ENCODE measurements at places on chromosomes 3 and 15. TPM values are rescaled to one million over a fixed set of nuclear protein-coding genes. Genes with fewer than 3 reads are reported as not detected.

DNA sequence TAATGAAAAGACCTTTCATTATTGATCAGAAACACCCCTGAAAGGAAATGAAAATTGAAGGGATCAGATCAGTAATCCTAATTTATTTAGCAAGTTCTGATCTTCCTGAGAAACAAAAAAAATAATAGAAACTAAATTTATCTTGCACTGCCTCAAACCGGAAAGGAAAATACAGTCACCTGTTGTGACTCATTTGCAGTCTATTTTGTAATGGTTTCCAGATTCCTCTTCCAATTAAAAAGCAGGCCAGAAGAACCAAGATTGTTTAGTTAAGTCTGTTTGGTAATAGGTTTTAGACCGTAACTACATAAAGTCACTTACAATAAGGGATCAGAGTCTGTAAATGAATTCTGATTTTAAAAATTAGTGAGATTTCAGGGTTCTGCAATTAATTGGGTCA is 49.7 kb upstream of the ATOSA start:
- DNase-seq, result no peak

ADGRG7 gene
- total RNA-seq, result not detected

DNA sequence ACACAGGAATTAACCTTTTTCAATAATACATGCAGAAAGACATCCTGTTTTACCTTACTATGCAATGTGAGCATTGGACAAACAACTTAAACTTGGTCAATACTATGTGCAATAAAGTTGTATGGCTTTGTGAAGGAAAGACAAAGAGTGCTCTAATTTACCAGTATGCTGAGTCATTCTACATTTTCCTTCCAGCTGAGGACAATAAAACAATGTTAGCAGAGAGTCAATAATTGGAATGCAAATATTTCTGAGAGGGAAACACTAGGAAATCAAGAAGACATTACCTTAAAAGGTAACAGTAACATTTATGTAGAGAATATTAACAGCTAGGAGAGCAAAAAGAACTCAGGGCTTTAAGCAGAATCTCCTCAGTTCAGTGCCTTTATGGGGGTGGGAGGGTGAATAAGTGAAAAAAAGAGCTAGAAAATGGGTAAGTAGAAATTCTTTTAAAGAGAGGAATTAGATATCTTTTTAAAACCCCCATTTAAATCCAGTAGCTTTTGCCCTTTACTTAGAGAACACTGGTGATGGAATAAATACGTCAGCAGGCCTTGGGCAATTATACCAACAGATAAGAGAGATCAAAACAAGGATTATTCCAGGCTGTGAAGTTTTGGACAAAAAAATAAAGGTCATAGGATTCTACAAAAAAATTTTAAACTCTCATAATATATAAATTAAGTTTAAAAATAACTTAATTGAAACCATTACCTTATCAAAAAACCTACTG is 11.6 kb upstream of the HGD start:
- no peak for DNase-seq

DNA sequence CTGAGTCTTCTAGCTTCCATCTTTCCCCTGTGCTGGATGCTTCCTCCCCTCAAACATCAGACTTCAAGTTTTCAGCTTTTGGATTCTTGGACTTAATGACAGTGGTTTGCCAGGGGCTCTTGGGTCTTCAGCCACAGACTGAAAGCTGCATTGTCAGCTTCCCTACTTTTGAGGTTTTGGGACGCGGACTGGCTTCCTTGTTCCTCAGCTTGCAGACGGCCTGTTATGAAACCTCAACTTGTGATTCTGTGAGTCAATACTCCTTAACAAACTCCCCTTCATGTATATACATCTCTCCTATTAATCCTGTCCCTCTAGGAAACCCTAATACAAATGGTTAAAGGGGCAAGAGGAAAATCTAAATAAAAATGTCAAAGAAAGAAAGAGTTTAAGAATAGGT is 100.1 kb downstream of the ABI3BP start:
- peak; percentile 39 for DNase-seq

- DNase-seq, result no peak
These were observed 78.5 kb upstream of the FAM174B start for GRCh38 chr15:92733934-92734521.

GRCh38 chr3:10817506-10817905 is 1.5 kb downstream of the SLC6A11 start:
- DNase-seq, result no peak

- no peak for DNase-seq
These were observed 641.8 kb downstream of the NTRK3 start for GRCh38 chr15:87614704-87615103.

GTF2E1 gene
- total RNA-seq, result 10.9 TPM

DNA sequence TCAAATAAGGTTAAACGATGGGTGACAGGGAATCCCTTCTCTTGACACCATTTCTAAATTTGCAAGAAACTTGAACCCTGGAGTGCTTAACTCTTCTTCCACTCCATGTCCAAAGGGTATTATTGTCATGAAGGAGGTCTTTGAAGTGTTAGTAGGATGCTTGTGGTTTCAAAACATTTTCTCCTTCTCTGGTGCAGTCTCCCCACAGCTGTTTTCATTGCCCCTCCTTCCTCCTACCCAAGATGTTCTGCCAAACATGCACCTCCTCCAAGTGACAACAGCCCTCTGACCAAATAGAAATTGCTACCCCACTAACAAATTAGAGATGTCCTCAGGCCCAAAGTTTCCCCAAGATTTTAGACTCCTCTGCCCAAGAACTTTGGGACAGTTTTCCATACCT is 151.4 kb downstream of the POLR2M start:
- DNase-seq, result no peak

GRCh38 chr3:101762041-101762646 is 16.9 kb upstream of the NXPE3 start:
- no peak for DNase-seq

- peak; percentile 26 for DNase-seq
These were observed 27.1 kb upstream of the TPRG1 start for GRCh38 chr3:189144645-189145044.

GABRR3 gene
- total RNA-seq, result not detected

DNA sequence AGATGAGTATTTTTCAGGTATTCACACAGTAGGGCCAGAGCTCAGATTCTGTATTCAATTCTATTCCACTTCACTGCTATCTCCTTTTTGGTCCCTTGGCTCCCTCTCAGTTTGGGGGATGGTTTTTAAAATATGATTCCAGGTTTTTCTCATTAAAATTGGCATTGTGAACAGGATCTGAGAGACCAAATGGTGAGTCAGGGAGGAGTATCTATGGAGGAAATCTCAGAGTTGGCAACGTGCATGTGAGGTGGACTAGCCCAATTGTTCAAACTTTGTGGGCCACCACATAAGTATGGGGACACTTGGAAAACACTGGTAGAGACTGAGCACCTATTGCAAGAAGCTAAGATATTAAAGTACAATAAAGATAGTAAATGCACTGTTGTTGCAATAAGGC is 53.9 kb upstream of the TTC14 start:
- no peak for DNase-seq

DNA sequence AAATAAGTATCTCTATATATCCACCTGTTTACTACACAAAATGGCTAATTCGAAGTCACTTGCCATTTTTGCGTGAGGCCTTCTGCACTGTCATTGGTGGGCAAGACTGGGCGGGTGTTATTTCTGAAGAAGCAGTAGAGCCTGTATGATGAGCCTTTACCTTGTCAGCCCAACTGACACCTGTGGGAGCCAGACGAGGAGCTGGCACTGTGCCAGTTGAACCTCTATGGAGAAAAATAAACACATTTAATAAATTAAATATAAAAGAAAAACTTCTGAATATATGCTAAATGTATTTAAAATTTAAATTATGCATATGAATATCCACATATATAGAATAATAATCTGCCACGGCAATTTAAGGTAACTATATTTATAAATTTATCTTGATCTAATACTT is 109.9 kb downstream of the SCAPER start:
- no peak for DNase-seq

MKRN3 gene
- not detected for total RNA-seq

DNA sequence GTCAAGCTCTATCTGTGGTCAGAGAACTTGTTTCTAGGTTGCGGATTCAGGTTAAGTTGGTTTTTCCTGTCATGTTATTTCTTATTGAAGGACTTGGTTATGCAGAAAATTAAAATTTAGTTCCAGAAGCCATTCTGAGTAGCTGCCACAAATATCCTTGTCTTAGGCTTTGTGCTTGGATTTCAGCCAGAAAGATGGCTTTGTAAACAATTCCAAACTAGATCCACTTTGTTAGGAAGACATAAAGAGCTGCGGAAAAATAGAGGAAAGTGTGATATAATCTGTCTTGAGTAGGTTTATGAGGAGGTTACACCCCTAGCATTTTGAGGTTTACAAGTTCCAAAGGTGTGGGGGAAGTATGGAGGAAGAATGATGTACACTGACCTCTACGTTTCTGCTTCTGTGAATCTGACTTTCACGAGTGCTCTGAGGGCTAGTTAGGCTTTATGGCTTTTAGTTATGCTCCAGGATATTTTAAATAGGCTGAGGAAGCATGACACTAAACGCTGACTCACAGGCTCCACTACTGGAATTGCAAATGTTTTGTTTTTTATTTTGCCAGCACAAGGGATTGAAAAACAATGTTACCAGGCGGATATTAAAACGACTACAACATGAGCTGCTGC is 46.3 kb upstream of the UTS2B start:
- no peak for DNase-seq

TICRR gene
- total RNA-seq, result not detected

GRCh38 chr15:98442901-98443300 is 205.4 kb upstream of the IGF1R start:
- no peak for DNase-seq

TMEM212 gene
- not detected for total RNA-seq

GRCh38 chr3:50639055-50639494 is 22.1 kb downstream of the MAPKAPK3 start:
- no peak for DNase-seq

EPHA6 gene
- 0.44 TPM for total RNA-seq

DNA sequence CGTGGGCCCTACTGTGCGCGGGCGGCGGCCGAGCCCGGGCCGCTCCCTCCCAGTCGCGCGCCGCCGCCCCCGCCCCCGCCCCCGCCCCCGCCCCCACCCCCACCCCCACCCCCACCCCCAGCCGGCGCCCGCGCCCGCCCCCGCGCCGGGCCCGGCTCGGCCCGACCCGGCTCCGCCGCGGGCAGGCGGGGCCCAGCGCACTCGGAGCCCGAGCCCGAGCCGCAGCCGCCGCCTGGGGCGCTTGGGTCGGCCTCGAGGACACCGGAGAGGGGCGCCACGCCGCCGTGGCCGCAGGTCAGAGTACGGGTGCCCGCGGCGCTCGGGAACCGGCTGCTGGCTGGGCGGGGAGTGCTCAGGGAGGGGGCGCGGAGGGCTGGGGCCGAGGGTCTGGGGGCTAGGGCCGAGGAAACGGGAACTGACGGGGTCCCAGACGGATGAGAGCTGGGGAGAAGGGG is 1.1 kb upstream of the PPARG start:
- no peak for DNase-seq

CCDC54 gene
- not detected for total RNA-seq

TLR9 gene
- total RNA-seq, result 0.30 TPM

- no peak for DNase-seq
These were observed 37.9 kb downstream of the RPLP1 start for GRCh38 chr15:69490356-69491037.

TTC14 gene
- total RNA-seq, result 41.4 TPM

CTXND1 gene
- total RNA-seq, result 3.3 TPM

- no peak for DNase-seq
These were observed 1.3 kb downstream of the HIGD1A start for GRCh38 chr3:42802876-42803413.

DNA sequence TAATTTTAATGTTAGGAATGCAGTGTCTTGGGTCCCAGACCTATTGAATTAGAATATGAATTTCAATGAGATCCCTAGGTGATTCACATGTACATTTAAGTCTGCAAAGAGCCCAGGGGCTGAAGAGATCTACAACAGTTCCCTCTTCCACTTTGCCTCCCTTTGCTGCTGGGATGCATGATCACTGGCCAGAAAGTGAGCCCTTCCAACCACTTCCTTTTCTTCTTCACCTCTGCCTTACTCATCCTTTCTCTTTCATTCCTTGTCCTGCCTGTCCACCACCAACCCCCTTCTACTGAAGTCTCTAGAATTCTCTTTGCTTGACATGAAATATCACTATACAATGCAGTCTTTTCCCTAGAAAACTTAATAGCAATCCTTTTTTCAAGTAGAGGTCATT is 222.4 kb upstream of the LRIG1 start:
- DNase-seq, result no peak

DNA sequence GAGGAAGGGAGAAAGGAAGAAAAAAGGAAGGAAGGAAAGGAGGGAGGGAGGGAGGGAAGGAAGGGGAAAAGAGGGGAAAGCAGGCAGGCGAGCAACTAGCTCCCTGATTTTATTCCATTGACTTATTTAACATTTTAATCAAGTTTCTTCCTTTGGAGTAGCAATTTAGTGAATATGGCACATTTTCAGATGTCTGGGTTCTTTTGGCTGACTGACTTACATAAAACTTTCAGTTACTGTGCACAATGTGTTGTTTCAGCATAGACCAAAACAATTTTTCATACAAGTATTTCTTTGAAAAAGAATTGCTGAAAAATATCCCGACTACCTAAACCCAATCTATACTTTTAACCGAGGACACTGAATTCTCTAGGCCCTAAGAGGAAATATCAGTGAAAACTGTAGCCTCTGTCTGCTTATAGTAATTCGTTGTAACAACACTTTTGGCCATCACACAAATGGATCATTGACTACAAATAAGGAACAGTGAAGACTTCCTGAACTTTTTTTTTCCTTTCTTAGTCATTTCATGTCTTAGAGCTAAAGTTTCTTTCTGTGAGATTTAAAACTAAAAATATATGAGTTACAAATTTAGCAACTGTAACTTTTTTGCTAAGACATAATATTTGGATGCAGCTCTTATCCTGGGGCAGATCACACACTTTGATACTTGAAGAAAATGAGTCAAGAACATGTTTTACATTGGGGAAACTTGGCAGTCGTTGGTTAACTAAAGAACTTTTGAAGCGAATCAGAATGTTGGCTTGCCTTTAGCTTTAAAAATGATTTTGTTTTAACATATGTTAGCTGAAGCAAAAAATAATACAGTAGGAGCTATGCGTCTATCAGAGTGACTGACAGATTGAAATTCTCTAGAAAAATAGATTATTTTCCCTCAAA is 79.6 kb downstream of the SOX2 start:
- DNase-seq, result no peak

STRIT1 gene
- total RNA-seq, result not detected

NME9 gene
- not detected for total RNA-seq

HRG gene
- not detected for total RNA-seq

GRCh38 chr3:34780973-34781372 is 858.4 kb upstream of the ARPP21 start:
- DNase-seq, result no peak

- no peak for DNase-seq
These were observed 141.6 kb upstream of the KBTBD8 start for GRCh38 chr3:66856533-66856932.

SSUH2 gene
- 0.44 TPM for total RNA-seq

DNA sequence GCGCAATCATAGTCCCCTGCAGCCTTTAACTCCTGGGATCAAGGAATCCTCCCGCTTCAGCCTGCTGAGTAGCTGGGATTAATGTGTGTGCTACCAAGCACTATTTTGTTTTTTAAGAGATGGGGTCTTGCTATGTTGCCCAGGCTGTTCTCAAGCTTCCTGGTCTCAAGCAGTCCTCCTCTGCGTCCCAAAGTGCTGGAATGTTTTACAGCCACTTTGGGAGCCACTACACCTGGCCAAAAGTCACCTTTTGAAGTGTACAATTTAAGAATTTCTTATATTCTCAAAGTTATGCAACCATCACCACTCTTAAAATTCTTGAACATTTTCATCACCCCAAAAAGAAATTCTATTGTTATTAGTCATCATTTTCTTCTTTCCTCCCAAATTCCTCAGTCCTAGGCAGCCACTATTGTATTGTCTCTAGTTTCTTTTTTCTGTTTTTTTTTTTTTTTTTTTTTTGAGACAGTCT is 17.8 kb downstream of the CDV3 start:
- DNase-seq, result no peak

All from tibial nerve (tissue), 4 donors.